ENCODE measurements at places on chromosomes 16 and 17. TPM values are rescaled to one million over a fixed set of nuclear protein-coding genes. Genes with fewer than 3 reads are reported as not detected.
A peak's percentile ranks its signal among the peaks of the same experiment; 100 is the strongest.

DNA sequence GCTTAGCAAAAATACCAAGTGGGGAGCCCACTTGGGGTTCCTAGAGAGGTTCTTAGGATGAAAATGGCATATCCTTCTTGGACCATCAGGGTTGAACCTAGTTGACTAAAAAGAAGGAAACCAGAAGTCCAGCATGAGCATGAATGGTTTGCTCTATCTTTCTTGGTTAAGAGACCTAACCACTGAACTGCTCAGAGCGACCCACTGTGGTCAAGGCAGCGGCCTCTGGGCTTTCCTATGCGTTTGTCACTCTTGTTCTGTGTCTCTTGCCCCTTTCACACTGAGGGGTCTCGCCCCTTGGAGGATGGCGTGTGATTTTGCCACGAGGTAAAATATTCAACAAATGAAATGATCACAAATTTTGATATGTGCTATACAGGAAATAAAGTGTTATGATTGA, 526 bp upstream of the BORCS6 start:
- peak; percentile 33 for DNase-seq

- DNase-seq: no peak
Measured at GRCh38 chr17:15926039-15926740, 18.7 kb upstream of the ADORA2B start.

DNA sequence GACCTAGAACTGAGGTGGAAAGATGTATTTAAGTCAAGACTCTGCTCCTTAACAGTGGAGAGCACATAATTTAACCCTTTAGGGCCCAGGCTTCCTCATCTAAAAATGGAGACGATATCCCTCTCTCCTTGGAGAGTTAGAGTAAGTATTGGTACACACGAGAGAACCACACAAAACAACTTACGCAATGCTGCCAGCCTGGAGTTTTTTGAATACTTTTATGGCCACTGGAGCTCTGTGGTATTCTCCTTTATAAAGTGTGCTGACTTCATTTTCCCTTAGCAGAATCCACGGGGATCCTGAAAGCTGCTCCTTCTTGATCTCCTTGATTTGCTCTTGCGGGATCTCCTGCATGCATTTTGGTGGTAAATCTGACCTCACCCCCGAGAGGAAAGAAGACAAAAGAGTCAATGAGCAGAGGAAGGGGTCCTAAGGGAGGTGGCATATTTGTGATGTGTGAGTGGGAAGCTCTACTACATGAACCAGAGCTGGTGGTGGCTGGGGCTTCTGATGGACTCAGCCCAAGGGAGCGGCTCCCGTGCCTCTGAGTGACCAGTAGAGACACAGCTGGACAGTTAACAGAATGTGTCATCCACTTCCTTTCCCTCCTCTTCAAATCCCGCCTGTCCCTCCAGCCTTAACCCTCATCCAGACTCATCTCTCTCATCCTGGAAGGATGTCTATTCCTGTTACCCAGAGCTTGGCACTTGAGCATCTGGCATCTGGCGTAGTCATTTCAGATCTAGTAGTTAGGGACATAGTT, 9.4 kb downstream of the MLKL start:
- no peak for DNase-seq

The GCSH gene
- polyA plus RNA-seq: 129 TPM

DNA sequence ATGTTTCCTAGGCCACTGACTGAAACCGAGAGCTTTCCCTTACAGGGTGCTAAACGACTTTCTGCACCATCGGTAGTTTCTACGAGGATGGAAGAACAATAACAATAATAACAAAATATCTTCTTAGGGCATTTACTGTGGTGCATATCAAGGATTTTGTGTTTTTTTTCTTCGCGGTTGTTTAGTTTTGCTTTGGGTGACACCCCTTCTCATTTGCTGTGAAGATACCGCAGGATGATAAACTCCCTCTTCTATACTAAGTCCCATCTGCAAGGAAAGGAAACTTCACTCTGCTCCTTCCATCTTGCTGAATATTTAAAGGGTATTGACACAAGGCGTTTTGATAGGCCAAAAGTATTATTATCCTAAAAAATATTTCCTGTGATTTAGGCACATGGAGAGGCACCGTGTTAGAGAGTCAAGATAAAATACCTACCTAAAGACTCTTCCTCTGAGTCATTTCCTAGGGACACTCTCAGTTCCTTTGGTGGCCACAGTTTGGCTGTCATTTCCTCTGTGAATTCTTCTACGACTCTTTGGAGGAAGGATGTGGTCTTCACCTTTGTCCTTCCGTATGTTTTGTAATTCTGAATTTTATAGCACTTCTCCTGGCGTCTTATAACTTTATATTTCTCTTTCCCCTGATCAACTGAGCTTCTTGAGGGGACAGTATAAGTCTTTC, 318.8 kb downstream of the CDH13 start:
- DNase-seq: no peak

The KRT13 gene
- polyA plus RNA-seq: not detected

The ASGR1 gene
- polyA plus RNA-seq: 1.4 TPM

- peak; percentile 89 for DNase-seq
Measured at GRCh38 chr16:81181013-81181720, 57.3 kb upstream of the BCO1 start.

DNA sequence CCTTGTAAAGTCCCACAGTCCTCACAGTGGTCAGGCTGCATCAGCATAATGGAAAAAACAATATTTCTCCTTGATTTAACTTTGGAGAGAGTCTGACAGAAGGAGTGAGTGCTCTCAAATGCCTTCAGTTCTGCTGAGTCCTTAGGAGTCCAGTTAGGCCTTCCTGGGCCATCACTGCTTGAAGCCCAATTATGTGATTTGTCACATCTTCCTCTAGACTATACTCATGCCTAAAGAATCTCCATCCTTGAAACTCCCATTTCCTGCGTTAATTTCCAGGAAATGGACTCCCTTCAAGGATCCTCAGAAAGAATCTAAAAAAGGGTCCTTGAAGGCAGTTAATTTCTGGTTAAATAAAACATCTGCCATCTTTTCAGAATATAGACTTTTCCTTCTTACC, 52.8 kb downstream of the SLFN5 start:
- no peak for DNase-seq

The GNGT2 gene
- polyA plus RNA-seq: 8.3 TPM

DNA sequence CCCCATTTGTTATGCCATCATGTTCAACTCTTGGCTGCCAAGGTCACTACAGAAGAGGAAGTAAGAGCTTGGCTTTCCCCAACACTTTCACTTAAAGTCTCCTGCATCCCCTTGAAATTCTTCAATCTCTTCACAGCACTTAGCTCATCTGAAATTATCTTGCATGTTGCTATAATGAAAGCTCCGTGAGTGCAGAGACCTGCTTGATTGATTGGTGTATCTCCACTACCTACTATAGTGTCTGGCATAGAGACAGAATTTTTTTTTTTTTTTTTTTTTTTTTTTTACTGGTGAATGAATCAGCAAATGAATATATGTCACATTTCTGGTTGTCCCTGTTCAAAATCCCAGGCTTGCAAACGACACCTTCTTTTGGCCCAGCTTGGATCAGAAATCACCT, 1.9 kb upstream of the SDR42E1 start:
- DNase-seq: no peak

GRCh38 chr16:81076566-81077075, 417 bp downstream of the C16orf46 start:
- peak; percentile 94 for DNase-seq

DNA sequence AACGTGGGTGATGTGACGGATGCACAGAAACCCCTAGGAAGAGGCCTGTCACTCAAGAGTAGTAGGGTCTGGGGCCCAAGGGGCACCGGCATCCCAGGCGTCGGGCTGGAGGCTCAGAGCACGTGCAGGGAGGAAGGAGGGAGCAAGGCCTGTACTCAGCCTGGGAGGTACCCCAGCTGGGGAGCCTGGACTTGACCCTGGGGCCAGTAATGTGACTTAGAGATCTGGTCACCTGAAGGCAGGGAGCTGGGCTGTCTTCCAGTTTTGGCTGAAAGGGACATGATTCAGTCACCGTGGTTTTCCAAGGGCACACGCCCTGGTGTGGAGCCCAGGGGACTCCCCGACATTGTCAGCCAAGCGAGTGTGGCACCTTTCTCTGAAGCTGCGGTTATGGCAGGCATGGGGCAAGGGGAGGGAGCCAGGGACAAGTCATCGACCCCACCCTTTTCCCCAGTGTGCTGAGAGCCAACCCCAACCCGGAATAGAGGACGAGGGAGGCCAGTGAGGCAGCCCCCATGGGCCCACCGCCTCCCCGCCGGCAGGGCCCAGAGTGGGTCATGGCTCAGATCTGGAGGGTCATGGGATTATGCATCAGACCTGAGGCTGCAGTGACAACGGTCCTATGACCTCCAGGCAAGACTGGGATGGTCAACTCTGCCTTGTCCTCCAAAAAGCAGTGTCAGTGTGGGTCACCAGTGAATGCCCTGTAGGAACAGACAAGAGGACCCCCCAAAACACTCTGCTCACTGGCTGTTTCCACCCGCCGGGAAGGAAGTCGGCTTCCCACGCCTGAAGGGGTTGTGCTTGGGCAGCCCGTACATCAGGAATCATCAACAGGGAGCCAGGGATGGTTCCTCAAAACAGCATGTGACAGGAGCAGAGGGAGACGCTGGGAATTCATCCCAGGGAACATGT, 41.9 kb downstream of the MEAK7 start:
- DNase-seq: peak; percentile 22

DNA sequence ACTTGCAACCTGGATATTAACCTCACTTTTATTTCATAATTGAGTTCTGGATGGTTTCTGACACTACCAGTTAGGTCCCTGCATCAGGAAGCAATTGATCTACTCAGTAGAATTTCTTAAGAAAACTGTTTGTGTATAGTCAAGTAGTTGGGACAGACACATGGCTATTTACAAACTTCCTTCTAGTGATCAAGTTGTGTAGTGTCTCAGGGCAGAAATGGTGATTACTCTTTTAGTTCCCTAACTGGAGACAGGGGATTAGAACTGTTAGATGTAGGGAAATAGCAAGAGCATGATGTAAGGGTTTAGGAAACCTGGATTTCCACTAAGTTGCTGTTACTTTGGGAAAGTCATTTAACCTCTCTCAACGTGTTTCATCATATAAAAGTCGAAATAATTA, 30.4 kb downstream of the TMEM100 start:
- DNase-seq: no peak

The FLYWCH2 gene
- polyA plus RNA-seq: 52.5 TPM

The ITGAD gene
- polyA plus RNA-seq: not detected

The MEIOC gene
- 0.26 TPM for polyA plus RNA-seq

GRCh38 chr17:6072157-6072556, 2.0 kb downstream of the WSCD1 start:
- DNase-seq: no peak

The MYO1D gene
- polyA plus RNA-seq: 21.1 TPM

DNA sequence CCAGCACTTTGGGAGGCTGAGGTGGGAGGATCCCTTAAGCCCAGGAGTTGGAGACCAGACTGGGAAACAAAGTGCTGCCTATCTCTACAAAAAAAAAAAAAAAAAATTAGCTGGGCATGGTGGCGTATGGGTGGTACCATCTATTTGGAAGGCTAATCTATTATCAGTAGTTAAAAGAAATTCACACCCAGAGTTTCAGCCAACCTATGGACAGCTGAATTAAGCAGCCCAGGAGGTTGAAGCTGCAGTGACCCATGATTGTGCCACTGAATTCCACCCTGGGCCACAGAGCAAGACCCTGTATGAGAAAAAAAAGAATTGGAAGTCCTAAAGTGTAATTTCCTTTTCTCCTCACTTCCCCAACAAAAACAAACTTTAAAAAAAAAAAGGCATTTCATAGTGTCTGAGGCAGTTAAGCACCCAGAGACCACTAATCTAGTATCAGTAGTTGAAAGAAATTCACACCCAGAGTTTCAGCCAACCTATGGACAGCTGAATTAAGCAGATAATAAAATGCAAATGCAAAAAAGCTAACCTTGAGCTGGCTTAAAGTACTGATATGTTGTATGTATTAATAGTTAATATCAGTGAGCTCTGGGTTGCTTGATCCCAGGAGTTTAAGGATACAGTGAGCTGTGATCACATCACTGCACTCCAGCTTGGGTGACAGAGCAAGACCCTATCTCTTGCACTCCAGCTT, 18.1 kb downstream of the CLTC start:
- no peak for DNase-seq

DNA sequence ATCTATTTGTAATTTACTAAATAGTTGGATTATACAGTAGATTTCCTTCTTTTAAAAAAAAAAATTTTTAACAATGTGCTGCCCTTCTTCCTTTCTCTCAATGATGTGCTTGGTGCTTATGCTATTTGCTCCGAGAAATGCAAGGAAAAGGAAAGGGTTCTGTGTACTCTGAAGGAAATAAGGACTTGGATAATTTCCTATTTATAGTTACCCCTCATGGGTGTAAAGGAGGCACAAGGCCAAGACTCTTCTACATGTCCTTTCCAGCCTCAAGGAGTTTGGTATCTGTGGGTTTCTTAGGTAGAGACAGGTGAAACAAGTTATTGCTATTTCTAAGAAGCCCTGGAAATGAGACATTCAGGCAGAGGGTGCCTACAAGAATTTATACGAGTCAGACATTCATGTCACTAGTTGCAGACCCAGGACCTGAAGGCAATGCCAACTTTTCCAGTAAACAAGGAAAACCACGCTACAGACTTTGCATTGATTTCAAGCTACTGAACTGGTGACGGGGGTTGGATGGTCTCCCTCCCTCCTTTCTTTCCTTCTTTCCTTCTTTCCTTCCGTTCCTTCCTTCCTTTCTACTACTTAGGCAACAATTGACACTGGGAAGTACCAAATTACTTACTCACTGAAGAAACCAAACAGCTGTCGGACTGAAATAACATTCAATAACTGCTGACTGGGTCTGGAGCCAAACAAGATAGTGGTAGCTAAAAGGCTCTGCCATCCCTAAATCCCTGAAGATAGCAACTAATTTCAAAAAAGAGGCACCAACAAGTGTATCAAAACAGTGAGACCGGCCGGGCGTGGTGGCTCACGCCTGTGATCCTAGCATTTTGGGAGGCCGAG, 33.8 kb upstream of the GHDC start:
- DNase-seq: no peak

DNA sequence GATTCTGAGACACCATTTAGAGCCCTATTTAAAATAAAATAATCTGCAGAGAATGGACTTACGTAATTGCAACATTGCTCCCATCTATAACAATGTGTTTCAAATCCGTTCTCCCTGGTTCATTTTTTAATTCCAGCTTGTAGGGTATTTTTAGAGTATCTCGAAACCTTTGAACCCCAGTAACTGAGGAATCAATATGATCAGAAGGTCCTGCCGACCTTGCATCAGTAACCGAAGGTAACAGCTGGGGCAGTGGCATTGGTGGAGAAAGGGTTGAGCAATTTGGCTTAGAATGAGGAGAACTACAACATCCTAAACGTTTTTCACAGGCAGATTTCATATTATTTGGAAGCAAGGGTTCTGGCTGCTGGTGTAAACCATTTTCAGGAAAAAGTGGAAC, 49.3 kb downstream of the N4BP1 start:
- DNase-seq: no peak

The PYY gene
- not detected for polyA plus RNA-seq

- DNase-seq: peak; percentile 28
Measured at GRCh38 chr17:55990332-55991006, 162.8 kb upstream of the ANKFN1 start.

- no peak for DNase-seq
Measured at GRCh38 chr17:81741594-81742452, 29.7 kb downstream of the SLC25A10 start.

The ANKFN1 gene
- not detected for polyA plus RNA-seq

Measured in kidney (tissue), 22 donors.